Stimulated activated CD4-positive, alpha-beta T cell treated with anti-CD3 and anti-CD28 coated beads, Interleukin-2, amount 100 ng/mL, for 48 hours (primary cell): ENCODE measurements at places on chromosomes 7 and 10.

- no peak for DNase-seq
Observed at GRCh38 chr10:33237736-33238624, 96.5 kb downstream of the NRP1 start.

DNA sequence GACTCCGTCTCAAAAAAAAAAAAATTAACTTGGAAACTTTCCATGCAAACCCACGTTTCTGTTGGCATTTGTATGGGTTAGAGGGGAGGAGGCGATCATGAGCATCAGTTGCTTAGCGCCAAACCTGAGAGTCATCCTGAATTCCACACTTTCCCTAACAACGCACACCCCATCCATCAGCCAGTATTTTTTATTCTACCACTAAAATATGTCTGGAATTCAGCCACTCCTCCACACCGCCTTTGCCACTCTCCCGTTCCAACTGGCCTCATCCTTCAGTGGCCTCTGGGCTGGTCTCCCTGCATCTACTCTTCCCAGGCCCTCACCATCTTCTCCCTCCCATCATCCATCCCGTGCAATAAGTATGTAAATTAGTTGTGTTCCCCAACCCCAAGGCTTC, 4.7 kb upstream of the LMBR1 start:
- no peak for DNase-seq

DNA sequence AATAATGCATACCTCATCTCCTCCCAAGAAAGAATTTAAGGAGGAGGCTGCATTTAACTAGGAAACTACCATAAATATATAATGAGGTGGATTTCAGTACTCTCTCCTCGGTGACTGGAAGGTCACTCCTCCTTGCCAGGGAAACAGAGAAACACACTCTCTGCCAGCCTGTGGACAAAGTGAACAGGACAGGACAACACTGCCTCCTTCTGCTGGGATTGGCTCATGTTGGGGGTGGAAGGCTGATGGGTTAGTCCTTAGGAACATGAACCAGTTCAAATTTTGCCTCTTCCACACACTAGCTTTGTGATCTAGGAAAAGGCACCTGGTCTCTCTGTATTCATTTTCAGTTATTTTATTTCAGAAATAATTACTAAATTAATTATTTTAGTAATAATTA, 50.6 kb upstream of the STEAP4 start:
- no peak for DNase-seq

- no peak for DNase-seq
Observed at GRCh38 chr7:98528079-98528478, 89.0 kb upstream of the NPTX2 start.

DNA sequence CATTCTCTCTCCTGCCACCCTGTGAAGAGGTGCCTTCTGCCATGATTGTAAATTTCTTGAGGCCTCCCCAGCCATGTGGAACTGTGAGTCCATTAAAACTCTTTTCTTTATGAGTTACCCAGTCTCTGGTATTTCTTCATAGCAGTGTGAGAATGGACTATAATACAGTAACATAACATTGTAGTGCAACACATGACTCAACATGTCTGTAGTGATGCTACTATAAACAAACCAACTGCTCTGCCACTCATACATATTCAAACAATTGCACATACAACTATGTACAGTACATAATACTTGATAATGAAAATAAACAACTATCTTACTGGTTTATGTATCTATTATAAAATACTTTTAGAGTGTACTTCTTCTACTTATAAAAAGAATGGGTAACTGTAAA, 7.1 kb downstream of the ATOH7 start:
- DNase-seq = no peak

GRCh38 chr7:117014099-117014656, 60.9 kb downstream of the ST7 start:
- DNase-seq = no peak
